Activated T-cell treated with anti-CD3 and anti-CD28 coated beads for 4 hours (primary cell): ENCODE measurements at places on chromosomes 3 and 15.

DNA sequence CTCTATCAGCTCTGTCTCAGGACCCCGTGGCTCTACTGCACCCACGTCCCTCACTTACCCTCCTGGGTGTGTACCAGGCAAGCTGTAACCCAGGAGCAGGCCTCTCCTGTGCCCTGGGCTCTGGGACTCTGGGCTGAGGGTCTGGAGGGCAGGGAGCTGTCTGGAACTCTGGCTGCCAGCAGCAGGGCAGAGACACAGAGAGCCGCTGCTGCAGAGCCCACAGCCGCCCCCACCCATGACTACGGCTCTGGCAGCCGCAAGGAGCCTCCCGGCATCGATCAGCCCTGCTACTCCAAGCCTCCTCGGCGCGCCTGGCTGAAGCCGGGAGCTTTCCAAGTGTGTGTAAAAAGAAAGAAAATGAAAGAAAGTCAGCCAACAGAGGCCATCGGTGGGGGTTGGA, 103.7 kb upstream of the ATP2B2 start:
- DNase-seq = no peak

DNA sequence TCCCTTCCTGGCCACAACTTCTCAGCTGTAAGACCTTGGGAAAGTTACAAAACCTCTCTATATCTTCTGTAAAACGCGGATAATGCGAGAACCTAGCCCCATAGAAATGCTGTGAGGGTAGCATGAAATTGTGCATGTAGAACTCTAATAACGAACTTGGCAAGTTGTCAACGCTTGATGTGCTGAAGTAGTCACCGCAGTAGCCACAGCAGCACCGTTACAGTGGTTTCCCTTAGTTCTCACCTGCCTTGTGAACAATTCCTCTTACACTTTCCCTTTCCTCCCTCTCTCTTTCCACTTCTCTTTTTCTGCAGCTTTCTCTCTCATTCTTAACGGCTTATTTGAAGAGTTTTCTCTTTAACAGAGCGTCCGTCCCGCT, 447 bp upstream of the SHQ1 start:
- peak; percentile 4 for DNase-seq

GRCh38 chr3:191307341-191307740, 21.9 kb upstream of the CCDC50 start:
- no peak for DNase-seq

- no peak for DNase-seq
Measured at GRCh38 chr15:39194106-39194830, 386.6 kb upstream of the THBS1 start.

- DNase-seq = peak; percentile 74
Measured at GRCh38 chr15:31328428-31328968, 1.9 kb downstream of the KLF13 start.

- DNase-seq = no peak
Measured at GRCh38 chr3:158005391-158006100, 100.7 kb downstream of the SHOX2 start.

GRCh38 chr3:1091286-1091685, 1.5 kb upstream of the CNTN6 start:
- no peak for DNase-seq

- DNase-seq = no peak
Measured at GRCh38 chr3:71208211-71209095, 375.1 kb downstream of the FOXP1 start.

DNA sequence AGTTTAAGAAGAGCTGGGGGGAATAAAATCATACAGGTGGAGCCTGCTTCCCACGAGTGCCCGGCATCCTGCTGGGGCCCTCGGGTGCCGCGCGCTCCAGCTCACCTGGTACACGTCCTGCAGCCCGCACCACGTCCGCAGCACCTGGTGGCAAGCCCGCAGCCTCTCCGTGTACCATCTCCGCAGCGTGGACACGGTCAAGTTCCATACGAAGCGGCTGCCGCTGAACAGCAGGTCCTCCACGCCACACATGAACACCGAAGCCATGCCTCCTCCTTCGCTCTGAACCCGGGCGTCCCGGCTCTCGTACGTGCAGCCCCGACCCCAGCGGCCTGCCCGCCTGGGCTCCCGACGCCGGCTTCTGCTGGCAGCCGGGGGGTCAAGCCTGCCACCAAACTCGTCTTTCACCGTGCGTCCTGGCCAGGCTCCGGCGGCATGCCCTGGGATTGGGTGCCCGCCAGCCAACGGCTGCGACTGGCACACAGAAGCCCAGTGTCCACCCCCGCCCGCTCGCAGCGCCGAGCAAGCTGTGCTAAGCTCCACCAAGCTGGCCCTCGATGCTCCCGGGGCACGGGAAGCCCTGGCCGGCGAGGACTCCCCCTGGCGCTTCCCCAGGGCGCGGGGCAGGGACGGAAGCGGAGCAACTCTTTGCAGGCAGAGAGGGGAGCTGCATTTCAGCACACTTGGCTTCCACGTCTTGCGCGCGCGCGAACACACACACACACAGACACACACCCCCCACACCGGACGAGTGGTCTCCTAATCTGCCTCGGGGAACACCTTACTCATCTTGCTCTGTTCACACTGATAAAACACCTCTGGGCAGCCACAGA, at the start of gene FRMD4B:
Gene FRMD4B, minus strand, starts transcription at position 366 of the 833 bp plus-strand sequence. Its CDS starts 99 bp downstream, at position 267.
- no peak for DNase-seq

- no peak for DNase-seq
Measured at GRCh38 chr3:143103652-143104051, 15.9 kb upstream of the CHST2 start.

DNA sequence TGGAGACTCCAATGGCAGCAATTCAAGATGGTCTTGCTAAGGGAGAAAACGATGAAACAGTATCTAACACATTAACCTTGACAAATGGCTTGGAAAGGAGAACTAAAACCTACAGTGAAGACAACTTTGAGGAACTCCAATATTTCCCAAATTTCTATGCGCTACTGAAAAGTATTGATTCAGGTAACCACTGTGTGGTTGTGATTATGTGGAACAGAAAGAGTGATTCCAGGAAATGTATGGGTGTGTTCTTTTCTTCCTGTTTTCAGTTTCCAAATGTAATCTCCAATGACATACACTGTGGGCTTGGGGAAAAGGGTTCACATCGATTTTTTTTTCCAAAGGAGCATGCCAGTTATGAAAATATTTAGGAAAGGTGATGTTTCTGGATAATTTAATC, 10.9 kb downstream of the SCG3 start:
- no peak for DNase-seq

DNA sequence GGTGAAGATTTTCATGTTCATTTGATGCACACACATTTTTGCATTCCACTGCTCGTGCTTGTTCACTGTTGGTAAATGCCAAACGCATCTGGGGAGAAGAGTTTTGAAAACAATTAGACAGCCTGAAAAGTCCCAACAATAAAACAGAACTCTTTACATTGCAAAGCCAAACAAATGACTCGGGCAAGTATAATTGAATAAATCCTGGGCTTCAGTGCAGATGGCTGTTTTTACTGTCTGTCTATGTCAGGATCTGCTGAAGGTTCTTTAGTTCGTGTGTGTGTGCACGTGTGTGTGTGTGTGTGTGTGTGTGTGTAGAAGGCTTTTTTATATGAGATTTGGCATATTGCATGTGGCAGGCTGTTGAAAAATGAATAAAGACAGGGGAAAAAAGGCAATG, 277.5 kb upstream of the CDIN1 start:
- DNase-seq = no peak

DNA sequence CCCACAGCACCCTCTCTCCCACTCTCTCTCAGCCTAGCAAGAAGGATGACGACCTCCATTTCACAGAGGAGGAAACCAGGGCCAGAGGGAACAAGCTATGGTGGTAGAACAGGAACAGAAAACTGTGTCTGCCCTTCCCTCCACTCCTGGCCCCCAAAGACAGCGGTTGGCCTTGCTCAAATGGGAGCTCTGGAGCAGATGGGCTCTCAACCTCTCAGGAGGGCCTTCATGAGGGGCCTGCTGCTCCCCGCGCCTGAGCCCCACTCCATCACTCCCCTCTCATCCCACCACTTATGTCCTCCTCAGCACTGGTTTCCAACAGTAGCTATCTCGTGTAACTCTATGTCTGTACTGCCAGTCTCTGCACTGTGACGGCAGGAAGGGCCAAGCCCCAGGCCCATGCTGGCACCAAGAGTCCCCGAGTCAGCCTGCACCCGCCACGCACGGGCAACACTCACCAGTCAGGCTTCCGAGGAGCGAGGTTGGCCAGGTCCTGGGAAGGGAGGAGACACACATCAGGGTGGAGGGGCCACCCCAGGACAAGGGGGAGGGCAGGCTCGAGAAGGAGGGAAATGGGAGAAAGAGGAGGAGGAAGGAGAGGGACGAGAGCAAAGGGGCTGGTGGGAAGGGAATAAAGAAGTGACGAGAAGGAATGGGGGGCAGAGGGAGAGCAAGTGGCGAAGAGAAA, 45.5 kb downstream of the PTH1R start:
- DNase-seq = no peak

DNA sequence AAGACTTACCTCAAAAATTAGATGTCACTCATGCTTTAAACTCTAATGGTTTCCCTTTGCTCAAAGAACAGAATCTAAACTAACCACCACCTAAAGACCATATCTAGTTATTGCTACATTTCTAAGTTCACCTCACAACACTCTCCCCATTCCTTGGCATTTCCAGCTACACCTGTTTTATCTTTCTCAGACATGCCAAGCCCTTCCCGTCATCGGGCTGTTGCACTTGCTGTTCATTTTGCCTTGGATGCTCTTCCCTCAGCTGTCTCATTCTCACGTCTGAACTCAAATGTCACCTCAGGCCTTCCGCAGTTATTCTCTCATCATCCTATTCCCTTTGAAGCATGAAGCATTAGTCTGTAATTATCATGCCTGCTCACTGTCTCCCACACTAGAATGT, 1.1 kb upstream of the ACTR8 start:
- DNase-seq = no peak

- no peak for DNase-seq
Measured at GRCh38 chr3:117017135-117017894, 307.7 kb downstream of the TUSC7 start.

DNA sequence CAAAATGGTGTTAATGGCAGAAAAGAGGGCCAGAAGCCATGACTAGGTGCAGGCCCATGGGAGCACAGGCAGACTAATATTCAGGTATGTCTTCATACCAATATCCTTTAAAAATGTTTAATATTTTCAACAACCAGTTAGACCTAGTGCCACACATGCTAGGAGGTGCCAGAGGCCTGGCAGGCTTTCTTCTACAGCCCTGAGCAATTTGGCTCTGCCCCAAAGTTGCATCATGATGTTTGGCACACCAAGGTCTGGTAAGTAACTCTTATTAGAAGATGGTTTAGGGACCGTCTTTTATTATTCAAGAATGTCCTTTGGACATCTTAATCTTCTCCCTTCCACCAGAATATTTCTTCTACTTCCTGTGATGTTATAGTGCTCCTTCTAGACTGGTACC, 34.8 kb downstream of the MITF start:
- DNase-seq = no peak

DNA sequence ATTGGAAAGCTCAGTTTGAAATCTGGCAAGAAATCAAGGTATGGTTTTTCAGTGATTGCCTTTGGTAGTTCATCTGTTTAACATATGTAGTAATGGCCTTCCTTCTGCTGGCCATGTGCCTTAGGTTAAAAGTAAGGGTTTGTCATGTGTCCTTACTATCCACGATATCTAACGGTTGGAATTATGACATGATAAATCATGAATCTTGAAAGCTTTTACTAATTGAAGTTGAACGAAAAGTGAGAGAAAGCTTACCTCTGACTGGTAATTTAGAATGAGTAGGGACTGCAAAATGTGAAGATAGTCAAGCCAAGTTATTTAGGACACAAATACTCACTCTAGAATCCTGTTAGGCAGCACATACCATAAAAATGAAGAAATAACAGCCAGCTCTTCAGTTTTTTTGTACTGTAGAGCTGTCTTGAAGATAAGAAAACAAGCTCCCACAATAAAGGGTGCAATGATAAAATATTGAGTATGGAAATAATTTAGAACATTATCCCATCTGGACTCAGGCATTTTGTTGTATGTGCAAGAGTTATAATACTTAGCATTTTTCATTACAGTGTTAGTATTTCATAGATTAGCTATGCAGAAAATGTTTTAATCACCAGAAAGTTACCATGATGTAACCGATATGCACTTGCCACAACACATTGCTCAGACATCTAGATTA, 303.4 kb downstream of the ZNF385D start:
- DNase-seq = no peak

- no peak for DNase-seq
Measured at GRCh38 chr3:119643528-119643927, 16.9 kb downstream of the POPDC2 start.

DNA sequence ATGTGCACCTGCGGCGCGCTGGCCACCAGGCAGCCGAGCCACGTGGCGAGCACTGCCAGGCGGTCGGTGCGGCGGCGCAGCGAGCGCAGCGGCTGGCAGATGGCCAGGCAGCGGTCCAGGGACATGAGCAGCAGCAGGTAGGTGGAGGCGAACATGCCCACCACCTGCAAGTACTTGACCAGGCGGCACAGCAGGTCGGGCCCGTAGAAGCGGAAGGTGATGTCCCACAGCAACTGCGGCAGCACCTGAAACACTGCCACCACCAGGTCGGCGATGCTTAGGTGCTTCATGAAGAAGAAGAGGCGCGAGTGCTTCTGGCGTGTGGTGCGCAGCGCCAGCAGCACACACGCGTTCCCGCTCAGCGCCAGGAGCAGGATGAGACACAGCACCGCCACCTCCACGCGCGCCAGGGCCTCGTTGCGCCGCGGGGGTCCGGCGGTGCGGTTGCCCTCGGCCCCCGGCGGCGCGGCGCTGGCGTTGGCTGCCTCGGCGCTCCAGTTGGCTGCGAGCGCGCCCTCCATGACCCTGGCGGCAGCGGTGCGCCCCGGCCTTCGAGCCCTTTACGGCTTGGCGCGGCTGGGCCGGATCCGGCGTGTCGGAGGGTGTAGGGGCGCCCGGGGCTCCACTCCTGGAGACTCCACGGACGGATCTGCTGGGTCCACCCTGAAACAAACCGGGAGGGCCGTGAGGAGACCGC, 1.6 kb downstream of the OXTR start:
- no peak for DNase-seq

DNA sequence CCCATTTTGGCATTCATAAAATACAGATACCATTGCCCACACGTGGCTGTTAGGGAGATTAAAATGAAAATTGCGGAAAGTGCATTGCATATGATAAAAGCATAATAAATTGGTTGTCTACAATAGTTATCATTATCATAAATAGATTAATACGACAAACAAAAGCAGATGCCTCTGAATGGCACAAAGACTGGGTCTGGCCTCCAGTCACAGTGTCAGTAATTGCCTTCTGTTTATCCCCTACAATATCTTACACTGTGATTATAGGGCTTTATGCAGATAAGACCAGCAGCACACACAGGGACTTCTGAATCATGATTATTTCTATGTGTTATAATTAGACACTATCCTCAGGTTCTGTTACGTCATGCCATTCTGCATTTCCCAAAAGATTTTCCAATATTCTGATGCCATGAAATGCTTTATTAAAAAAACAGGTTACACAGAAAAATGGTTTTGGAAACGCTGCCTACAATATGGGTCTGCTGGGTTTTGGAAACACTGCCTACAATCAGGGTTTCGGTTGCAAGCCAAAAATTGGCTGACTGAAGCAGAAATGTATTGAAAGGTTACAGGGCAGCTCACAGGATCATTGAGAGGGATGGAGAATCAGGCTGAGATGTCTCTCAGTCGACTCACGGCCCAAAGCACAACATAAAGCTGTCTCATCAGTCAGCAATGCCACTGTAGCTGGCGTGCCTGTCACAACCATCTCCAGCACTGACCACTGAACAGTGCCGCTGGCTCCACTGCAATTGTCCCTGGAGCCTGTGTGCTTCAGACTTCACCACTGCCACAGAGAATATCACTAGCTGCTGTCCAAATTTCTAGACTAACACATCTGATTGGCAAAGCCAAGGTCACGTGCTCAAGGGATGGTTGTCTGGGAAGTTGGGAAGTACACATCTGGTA, 248.1 kb downstream of the ERC2 start:
- DNase-seq = no peak

GRCh38 chr3:174541708-174542315, 317.3 kb upstream of the NAALADL2 start:
- DNase-seq = no peak

GRCh38 chr15:69957175-69957574, 140.5 kb downstream of the TLE3 start:
- DNase-seq = no peak
